ENCODE measurements at places on chromosomes 6 and 20.

DNA sequence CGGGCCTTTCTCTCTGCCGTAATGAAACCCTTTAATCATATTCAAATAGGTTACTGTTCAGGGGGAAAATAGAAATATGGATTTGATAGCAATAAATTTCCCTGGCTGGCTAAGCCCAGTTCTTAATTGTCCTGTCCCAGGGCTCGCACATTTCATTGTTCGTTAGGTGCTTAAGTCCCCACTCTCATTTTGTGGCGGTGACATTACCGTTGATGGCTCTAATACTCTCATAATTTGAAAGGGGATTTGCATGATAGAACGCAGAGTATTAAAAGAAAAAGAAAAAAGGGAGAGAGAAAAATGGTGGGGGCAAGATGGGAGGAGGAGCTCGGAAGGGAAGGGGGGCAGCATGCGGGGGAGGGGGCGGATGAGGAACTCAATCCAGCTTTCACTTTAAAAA lies 79.1 kb upstream of the FOXP4 start:
- no peak for DNase-seq

DNA sequence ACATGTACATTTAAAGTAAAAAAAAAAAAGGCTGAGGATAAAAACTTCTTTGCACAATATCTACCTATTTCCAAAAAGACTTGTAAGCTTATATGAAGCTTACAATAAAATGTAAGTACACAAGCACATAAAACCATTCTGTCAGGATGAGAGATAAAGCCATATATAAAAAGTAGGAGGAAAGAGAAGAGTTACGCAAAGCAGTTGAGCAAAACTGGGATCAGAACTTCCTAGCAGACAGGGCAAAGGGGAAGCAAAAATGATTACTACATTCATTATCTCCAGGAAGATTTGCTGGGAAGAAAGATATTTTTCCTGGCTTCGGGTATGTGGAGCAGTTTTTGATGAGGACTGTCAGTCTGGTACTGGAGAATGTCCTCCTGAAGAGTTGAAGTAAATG lies 198.1 kb downstream of the MTFR2 start:
- no peak for DNase-seq

- no peak for DNase-seq
Observed at GRCh38 chr6:3409699-3410384, 47.0 kb downstream of the SLC22A23 start.

GRCh38 chr6:499617-500016 lies 108.1 kb downstream of the IRF4 start:
- DNase-seq = no peak

- no peak for DNase-seq
Observed at GRCh38 chr6:66189915-66190314, 482.9 kb upstream of the EYS start.

DNA sequence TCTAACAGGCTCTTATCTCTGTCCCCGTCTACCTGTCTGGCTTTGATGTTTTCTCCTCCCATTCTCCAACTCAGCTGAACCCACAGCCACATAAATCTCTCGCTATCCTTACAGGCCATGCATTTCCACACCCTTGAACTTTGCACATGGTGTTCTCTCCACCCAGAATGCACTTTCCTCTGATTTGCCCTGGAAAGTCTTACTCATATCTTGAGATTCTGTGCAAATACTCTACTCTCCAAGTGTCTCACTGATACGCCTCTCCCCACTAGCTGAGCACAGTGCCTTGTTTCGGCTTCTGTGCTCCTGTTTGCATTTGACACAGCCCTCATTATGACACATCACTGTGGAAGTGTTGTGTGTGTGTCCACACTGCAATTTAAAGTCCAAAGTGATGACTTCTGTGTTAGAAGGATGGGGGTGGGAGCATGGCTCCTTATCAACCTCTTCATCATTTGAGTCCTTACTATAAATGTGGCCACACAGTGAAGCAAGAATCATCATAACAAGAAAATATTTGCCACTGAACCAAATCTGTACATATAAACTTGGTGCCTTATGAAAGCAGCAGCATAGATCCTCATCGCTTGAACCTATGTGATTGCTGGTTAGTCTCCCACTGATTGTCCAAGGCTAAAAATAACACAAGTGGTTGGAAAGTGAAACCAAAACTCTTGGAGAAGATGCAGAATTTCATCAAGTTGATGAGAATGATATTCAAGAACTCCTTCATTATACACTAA lies 5.5 kb upstream of the PRELID3B start:
- no peak for DNase-seq

GRCh38 chr20:47713878-47714450 lies 71.3 kb downstream of the SULF2 start:
- DNase-seq = no peak

GRCh38 chr20:732727-733126 lies 35.6 kb downstream of the SLC52A3 start:
- no peak for DNase-seq

DNA sequence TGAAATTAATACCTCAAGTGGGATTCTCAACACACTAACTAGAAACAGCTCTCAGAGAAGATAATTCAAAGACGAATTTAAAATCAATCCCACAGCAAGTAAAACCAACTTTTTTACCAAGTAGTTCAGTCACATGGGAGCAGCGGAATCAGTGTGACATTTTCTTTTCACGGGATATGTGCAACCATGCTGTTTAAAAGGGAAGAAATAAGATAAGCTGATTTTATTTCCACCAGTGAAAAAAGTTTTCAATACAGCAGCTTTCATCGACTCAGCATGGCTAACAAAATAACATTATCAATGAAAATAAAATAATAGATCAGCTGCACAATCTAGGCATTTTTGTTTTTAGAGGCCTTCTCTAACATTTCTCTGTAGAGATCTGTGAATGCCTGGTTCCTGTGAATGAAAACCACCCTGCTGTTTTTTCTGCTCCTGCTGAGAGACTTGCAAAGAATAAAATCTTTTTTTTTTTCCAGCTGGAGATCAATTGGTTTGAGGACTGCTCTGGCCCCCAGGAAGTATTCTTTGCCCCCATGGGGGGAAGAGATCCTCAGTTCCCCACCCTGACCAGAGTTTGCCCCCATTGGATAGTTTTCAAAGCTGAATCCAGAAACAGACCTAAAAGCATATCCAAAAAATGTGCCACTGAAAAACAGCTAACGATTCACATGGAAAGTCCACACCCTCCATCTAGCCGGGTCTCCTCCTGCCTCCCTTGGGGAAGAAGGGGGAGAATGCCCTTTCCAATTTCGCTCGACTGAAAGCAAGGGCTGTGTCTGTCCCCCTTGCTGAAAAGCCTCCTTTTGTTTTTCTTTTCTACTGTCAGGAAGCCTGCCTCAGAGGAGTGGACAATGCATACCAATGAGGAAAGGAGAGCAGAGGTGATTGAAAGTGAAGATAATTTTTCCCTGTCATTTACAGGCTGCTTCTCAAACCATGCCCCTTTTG lies 317.6 kb downstream of the PRKN start:
- no peak for DNase-seq

- no peak for DNase-seq
Observed at GRCh38 chr6:149854532-149854931, 9.6 kb downstream of the LRP11 start.

- DNase-seq = no peak
Observed at GRCh38 chr20:33769043-33769442, 37.2 kb downstream of the ZNF341 start.
